Upper lobe of right lung (tissue), 1 donor: ENCODE measurements at places on chromosomes 7 and 10. TPM values are rescaled to one million over a fixed set of nuclear protein-coding genes. Genes with fewer than 3 reads are reported as not detected.

DNA sequence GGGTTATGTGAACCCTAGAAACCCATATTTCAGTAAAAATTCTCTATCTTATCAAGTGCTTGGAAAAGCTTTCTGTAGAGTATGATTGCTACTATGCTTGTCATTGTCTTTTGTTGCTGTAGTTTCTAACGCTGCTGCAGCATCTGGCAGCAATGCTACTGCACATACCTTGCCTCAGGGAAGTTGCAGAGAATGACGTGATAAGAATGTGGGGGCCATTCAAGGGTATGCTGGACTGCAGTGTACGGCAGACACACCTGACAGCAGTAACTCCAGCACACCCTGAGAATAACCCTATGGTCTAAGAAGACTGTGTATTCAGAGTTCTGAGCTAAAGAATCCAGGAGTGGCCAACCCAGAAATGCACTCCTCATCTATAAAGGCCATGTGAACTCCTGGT is 20.5 kb downstream of the TRIM4 start:
- no peaks in the 10 kb centered on the region for H3K27me3 ChIP-seq
- peaks cover 59% of the 10 kb centered on the region for H3K36me3 ChIP-seq
- no peak overlapping the region for H3K27ac ChIP-seq
- DNase-seq: no peak
- H3K4me1 ChIP-seq: no peaks in the 10 kb centered on the region
- H3K4me3 ChIP-seq: no peak overlapping the region

GRCh38 chr7:216360-217300 is 24.3 kb downstream of the FAM20C start:
- H3K36me3 ChIP-seq: peaks cover 7% of the 10 kb centered on the region
- peaks cover 7% of the 10 kb centered on the region for H3K4me1 ChIP-seq

DNA sequence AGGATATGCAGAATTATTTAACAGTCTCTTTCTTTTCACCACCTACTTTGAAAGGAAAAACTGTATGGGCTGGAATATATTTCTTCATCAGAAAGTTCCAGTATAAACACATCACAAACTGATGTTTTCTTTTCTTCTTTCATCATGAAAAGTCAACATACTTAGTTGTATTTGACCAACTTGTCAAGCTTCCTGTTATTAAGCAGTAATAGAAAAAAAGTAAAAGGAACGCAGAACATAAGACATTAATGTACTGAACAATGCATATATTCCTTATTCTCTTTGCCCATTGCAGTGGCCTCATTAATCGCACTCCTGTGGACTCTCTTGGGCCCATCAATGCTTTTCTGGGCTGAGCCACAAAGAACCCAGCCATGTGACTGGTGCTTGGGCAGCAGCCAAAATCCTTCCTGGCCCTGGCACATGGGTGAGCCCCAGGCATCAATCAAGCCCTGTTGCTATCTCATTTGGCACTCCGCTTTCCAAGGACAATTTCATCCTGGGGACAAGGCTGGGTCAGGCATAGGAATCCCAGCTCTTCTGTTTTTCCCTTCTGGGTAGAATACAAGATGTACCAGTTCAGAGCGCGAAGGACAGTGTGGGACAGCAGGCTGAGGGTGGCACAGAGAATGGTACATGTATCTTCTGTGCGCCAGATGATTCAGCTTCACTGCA is 42.3 kb downstream of the RHOBTB1 start:
- H3K4me3 ChIP-seq: no peak overlapping the region
- DNase-seq: no peak
- no peaks in the 10 kb centered on the region for H3K27me3 ChIP-seq
- H3K27ac ChIP-seq: no peak overlapping the region
- peaks cover 16% of the 10 kb centered on the region for H3K4me1 ChIP-seq

GRCh38 chr7:51019891-51020870 is 237.5 kb upstream of the GRB10 start:
- H3K4me3 ChIP-seq: no peak overlapping the region
- DNase-seq: peak; percentile 30
- H3K27me3 ChIP-seq: no peaks in the 10 kb centered on the region
- H3K4me1 ChIP-seq: no peaks in the 10 kb centered on the region
- no peaks in the 10 kb centered on the region for H3K36me3 ChIP-seq

DNA sequence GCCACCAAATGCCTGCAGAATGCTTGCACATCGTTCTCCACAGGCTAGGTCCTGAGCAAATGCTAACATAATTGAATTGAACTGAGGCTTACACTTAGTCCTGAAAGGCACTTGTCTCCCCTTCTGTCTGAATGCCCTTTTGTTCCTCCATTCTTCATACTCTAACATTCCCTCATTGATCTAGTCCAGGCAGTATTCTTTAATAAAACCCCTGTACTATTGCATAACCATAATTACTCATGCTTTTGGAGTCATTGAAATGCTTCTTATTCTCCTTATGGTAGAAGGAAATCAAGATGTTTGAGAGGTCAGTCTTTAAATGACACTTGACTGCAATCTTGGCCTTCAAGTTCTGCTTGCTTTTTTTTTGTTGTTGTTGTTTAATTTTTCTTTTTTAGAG is 7.1 kb downstream of the PI4K2A start:
- peaks cover 36% of the 10 kb centered on the region for H3K4me1 ChIP-seq
- no peak overlapping the region for H3K4me3 ChIP-seq
- DNase-seq: no peak
- H3K27me3 ChIP-seq: no peaks in the 10 kb centered on the region
- peak overlapping the region; percentile 28 for H3K27ac ChIP-seq

DNA sequence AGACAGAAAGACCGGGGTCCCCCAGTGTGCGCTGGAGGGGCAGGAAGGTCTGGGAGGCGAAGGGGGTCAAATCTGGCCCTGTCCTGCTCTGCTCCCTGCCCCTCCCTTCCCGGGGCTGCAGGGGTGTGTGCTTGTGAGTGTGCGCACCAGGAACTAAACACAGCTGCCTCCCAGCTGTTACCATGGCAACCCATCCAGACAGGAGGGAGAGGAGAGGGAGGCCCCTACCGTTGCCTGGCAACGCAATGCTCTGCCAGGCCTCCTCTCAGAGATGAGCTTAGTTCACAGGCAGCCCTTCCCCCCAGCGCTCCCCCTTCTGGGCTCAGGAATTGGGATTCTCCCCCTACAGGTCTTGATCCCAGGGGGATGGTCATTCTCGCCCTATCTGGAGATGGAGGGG is 6.1 kb downstream of the NYAP1 start:
- H3K27ac ChIP-seq: no peak overlapping the region
- no peak for DNase-seq
- peaks cover 13% of the 10 kb centered on the region for H3K4me1 ChIP-seq
- H3K27me3 ChIP-seq: no peaks in the 10 kb centered on the region

GRCh38 chr10:58820861-58821751 is 308.4 kb downstream of the BICC1 start:
- peaks cover 6% of the 10 kb centered on the region for H3K4me1 ChIP-seq
- DNase-seq: no peak
- H3K27ac ChIP-seq: no peak overlapping the region

DNA sequence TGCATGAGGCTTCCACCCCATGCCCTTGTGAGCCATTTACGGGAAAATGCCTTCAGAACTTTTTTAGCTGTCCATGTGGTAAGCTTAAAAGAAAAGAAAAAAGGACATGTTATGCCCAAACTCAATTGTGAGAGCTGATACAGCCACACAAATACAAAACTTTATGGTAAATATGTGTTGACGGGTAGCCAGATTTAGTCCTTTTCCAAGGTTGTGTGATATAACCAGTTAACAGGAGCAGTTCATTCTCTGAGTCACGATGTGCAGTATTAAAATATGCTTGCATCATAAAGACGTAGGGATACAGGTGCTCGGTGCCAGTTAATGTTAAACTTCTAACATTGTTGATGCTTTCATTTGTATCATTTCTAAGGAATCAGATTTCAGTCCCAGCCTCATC is 350.4 kb downstream of the DNAJB6 start:
- H3K36me3 ChIP-seq: no peaks in the 10 kb centered on the region
- DNase-seq: no peak
- H3K4me3 ChIP-seq: no peak overlapping the region
- H3K4me1 ChIP-seq: peaks cover 10% of the 10 kb centered on the region

- H3K27ac ChIP-seq: no peak overlapping the region
- no peak overlapping the region for H3K4me3 ChIP-seq
- H3K36me3 ChIP-seq: peaks cover 35% of the 10 kb centered on the region
- no peak for DNase-seq
- no peaks in the 10 kb centered on the region for H3K27me3 ChIP-seq
These were observed 120.0 kb downstream of the UBE2H start for GRCh38 chr7:129832701-129833227.

GRCh38 chr10:101218351-101219138 is 10.7 kb downstream of the LBX1 start:
- H3K27me3 ChIP-seq: peaks cover 100% of the 10 kb centered on the region
- H3K27ac ChIP-seq: no peak overlapping the region
- no peaks in the 10 kb centered on the region for H3K36me3 ChIP-seq
- H3K4me1 ChIP-seq: peaks cover 40% of the 10 kb centered on the region
- no peak for DNase-seq

DNA sequence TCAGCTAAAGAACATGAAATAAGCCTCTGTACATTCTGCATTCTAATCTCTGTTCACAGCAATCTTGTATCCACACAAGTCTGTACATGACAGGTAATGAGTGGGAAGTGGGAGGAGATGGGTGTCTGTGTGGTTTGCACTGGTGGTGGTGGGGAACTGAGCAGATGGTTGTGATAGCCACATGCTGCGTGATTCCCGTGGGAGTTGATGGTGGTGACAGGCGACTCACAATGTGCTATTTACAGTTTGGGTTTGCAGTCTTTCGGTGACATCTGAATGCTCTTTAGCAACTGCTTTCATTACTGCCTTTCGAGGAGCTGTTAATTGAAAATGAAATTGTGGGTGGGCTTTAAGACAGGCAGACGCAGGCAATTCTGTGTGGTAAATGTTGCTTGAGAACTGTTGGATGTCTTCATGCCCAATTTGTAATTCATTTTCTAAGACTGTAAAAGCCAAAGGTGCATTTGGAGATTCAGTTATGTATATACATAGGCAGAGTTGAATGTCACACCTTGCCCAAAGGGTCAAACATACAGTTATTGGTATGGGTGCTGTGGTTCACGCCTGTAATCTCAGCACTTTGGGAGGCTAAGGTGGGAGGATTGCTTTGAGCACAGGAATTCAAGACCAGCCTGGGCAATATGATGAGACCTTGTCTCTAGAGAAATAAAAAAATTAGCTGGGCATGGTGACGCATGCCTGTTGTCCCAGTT is 308.2 kb downstream of the AUTS2 start:
- H3K27me3 ChIP-seq: no peaks in the 10 kb centered on the region
- H3K36me3 ChIP-seq: no peaks in the 10 kb centered on the region
- DNase-seq: no peak
- H3K4me1 ChIP-seq: no peaks in the 10 kb centered on the region
- H3K27ac ChIP-seq: no peak overlapping the region

DNA sequence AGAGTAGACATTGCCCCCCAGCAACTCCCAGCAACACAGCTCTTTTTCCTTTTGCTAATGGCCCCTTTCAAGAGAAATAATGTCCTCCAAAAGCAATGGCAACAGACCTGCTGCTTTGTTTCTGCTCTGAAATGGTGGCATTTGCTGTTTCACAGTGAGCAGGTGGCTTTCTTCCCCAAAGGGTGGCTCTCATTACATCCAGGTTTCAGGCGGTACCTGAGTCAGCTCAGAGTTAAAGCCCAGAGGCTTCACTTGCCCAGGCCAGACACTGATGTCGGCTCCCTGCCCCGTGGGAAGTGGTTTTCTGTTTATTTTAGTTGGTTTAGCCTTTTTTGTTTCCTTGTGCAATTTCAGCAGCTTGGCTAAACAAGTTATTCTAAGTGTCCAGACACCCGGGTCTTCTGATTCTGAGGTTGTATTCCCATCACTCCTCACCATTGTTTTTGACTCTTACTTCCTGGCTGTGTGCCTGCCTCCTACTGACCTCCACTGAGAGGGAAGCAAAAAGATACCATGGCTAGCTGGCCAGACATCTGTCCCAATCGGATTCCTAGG is 7.8 kb upstream of the ATOH7 start:
- H3K36me3 ChIP-seq: no peaks in the 10 kb centered on the region
- no peak overlapping the region for H3K4me3 ChIP-seq
- no peak overlapping the region for H3K27ac ChIP-seq
- H3K27me3 ChIP-seq: no peaks in the 10 kb centered on the region

UCN3 gene
- total RNA-seq: 1.2 TPM
